ENCODE measurements at places on chromosomes 4 and X.

DNA sequence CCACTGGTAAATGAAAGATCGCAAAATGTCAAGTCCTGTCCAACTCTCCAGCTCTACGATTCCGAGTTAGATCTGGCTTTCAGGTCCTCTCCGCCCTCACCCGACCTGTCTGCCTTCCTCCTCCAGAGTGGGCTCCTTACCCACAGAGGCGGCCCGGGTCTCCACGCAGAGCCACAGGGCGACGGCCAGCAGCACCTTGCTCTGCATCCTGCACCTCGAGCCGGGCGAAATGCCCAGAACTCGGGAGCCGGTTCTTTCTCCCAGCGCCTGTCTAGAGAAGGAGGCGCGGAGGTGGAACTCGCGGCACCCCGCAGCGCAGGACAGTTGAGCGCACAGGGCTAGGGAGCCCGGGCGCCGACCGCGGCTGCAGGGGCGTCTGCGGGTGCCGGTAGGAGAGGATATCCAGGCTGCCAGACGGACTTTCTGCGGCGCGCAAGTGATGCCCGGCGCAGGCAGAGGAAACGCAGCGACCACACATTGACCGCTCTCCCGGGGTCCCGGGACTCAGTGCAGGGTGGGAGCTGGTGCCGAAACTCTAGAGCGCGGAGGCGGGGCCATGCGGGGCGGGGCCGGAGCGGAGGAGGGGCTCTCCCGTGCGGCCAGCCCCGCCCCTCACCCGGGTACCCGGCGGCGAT, at the start of gene KDR:
TSS of gene KDR (minus strand) at position 509 of the 635 bp plus-strand sequence. CDS start at position 207, 302 bp downstream.
- peak; percentile 21 for DNase-seq

DNA sequence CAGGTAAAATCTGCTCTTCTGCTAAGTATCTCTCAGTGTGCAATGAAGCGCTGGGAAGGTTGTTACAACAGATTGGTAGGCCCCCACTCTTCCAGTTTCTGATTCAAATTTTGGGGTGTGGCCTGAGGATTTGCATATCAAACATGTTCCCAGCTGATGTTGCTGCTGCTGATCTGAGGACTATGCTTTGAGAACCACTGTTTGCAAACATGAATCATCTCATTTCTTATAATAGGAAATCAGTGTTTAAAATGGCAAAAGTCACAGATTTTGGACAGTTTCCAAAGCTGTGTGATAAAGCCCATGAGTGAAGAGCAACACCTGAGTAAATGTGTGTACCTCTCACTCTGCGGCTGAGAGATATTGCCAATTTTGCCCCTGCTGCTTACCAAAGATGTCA, 36.2 kb upstream of the NDNF start:
- DNase-seq: no peak

GRCh38 chrX:98141466-98141865, 1257.8 kb downstream of the RPA4 start:
- no peak for DNase-seq

GRCh38 chrX:68895341-68895755, 66.5 kb downstream of the EFNB1 start:
- DNase-seq: peak; percentile 74

GRCh38 chrX:87265518-87265917, 252.1 kb upstream of the KLHL4 start:
- peak; percentile 1 for DNase-seq

- peak; percentile 41 for DNase-seq
Measured at GRCh38 chr4:10949039-10949733, 264.6 kb upstream of the CLNK start.

GRCh38 chr4:4462970-4463369, 76.1 kb downstream of the NSG1 start:
- no peak for DNase-seq

All from epithelial cell of esophagus (primary cell).